ENCODE measurements at places on chromosomes 6 and 20.
A peak's percentile ranks its signal among the peaks of the same experiment; 100 is the strongest.

- DNase-seq = no peak
Observed at GRCh38 chr6:160788806-160789205, 86.8 kb downstream of the PLG start.

DNA sequence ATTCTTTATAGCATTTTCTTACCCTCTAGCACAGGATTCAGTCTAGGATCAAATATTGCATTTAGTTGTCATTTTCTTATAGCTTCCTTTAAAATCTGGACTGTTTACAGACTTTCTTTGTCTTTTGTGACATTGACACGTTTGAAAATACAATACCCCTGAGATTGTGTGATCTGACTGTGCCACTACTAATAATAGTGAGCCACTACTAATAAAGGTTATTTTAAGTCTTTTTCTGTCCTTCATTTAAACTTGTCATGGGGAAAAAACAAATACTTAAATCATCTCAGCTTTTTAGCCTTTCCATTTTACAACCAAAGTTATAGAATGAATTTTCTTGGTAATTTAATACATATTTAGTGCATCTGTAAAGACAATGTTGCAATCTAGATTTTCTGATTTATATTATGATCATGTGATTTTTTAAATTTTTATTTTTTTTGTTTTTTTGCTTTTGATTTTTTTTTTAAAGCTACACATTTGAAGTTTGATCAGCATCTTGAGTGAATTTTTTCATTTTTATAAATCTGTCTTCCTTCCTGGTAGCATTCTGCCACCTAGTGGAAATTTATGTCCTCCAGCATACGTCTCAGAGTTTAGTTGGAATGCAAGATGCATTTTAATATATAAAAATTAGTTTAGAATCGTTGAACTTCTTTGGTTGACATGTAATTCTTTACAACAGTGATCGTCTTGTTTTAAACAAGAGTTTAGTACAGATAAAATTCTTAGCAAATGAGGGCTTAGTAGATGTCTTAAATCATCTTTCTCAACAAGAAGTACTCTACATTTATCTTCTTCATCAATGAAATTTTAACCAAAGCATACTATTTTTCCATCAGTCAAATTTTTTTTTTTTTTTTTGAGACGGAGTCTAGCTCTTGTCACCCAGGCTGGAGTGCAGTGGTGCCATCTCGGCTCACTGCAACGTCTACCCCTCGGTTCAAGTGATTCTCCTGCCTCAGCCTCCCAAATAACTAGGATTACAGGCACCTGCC, 119.4 kb downstream of the NCOA3 start:
- peak; percentile 70 for DNase-seq

- no peak for DNase-seq
Observed at GRCh38 chr20:20915844-20916243, 190.3 kb downstream of the LINC00237 start.

GRCh38 chr6:37990762-37991525, 171.4 kb downstream of the ZFAND3 start:
- no peak for DNase-seq

GRCh38 chr6:71404145-71404966, 115.7 kb downstream of the OGFRL1 start:
- DNase-seq = peak; percentile 55

GRCh38 chr6:31396422-31397152, 6.8 kb upstream of the MICA start:
- DNase-seq = peak; percentile 67

GRCh38 chr20:29740601-29740950, 1516.9 kb upstream of the DEFB115 start:
- no peak for DNase-seq

DNA sequence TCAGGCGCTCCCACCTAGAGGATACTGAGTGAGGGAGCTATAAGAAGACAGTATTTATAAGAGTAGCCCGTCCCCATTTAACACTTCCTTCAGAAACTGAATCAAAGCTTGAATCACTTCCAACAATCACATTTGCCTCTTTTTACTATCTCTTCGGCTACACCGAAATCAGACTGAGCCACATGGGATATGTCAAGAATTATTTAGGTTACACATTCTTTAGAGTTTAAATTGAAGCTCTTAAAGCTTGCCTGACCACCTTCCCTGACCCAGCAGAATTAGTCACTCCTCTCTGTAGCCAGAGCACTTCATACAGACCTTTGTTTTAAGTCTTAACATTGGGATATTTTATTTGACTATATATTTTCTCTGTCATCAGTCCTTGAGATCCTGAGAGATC, 163.7 kb downstream of the MAFB start:
- no peak for DNase-seq

- no peak for DNase-seq
Observed at GRCh38 chr6:62904687-62905086, 306.6 kb upstream of the FKBP1C start.

DNA sequence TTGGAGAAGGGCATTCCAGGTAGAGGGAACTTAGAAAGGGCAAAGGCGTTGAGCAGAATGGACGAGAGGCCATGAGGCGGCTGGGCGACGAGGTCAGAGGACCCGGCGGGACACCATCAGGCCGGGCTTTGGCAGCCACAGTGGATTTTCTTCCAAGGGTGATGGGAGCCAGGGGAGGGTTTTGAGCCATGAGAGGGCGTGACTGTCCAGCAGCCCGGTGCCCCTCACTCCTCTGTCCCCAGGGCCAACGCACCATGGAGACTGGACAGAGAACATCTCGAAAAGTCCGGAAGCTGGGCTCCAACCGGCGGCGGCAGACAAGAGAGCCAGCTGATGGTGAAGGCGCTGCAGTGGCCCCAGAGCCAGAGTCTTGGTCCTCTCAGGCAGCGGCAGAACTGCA, 6.4 kb downstream of the RAB44 start:
- no peak for DNase-seq

GRCh38 chr20:2740702-2741101, 48.1 kb downstream of the EBF4 start:
- no peak for DNase-seq

DNA sequence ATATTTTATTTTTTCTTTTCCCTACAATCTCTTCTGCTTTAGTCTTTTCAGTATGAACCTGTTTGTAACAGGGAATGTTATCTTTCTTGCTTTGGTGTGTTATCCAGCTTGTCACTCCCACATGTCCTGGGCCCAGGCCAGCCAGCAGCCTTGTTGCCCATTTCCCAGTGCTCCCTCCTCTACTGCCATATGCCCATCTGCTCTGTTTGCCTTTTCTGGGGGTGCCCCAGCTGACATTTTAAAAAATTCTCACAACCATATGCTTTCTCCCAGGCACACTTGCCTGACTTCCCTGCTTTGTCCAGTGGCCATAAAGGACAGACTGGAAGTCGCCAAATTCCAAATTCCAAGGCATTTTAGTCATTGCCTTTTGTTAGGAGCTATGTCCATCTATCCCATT, 23.6 kb upstream of the LMBRD1 start:
- no peak for DNase-seq

DNA sequence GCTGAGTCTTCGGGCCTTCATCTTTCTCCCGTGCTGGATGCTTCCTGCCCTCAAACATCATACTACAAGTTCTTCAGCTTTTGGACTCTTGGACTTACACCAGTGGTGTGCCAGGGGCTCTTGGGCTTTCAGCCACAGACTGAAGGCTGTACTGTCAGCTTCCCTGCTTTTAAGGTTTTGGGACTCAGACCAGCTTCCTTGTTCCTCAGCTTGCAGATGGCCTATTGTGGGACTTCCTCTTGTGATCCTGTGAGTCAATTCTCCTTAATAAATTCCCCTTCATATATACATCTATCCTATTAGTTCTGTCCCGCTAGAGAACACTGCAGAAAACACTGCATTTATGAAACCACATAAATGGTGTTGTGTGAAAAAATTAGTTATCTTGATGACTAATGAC, 13.9 kb upstream of the BCLAF1 start:
- DNase-seq = no peak

DNA sequence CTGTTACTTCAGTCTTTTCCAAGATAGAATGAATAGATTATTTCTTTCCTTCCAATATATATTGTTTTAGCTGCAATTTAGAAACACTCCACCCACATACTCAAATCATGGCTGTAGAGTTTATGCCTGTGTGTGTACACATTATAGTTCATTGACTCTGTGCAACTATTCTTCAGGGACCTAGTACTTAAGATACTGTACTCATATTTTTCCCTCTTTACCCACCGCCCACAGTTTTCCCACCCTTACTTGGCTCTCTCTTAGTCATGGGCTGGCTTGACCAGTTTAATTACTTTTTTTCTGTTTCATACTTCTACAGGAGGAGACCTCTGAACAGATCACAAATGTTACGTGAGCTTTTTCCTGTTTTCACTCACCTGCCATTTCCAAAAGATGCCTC, 30.4 kb downstream of the C6orf89 start:
- no peak for DNase-seq

DNA sequence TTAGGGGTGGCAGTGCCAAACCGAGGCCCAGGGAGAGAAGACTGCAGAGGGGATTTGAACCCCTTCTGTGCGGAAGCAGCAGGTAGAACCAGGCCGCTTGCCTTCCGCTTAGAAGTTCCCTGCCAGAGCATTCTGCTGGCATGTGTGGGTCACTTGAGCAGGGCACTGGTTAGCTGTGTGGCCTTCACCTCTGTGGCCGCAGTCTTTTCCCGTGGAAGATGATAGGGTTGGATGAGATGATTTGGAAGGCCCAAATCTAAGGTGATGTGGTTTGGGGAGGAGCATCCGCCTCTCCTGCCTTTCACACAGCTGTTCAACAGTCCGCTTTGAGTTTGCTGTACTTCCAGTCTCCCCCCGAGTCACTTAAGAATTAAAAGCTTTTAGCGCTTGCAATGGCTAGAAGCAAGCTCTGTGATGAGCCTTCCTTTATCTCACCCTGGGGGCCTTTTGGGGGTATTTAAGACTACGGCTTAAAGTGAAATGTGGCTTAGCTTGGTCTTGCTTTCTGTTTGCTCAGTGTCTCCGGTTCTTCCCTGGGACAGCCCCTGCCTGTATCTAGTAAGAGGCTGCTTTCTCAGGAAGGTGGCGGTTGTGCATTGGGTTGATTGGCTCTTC, 743 bp downstream of the CMTR1 start:
- DNase-seq = no peak

DNA sequence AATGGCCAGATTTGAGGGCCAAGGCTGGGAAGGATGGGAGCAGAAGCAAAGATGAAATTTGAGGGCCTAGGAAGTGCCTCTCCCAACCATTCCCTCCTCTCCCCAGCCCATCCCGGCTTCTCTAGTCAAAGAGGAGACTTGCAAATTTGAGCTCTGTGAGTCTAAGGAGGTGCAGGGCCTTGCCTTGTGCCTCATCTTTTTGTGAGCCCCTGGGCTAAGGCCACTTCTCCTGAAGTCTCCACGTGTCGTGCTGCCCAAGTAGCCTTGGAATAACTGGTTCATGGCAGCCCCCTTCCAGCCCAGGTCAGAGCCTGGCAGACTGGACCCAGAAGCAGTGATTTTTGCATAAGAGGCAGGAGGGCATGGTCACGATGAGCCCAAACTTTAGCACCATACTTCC, 6.7 kb downstream of the PTGIS start:
- no peak for DNase-seq

DNA sequence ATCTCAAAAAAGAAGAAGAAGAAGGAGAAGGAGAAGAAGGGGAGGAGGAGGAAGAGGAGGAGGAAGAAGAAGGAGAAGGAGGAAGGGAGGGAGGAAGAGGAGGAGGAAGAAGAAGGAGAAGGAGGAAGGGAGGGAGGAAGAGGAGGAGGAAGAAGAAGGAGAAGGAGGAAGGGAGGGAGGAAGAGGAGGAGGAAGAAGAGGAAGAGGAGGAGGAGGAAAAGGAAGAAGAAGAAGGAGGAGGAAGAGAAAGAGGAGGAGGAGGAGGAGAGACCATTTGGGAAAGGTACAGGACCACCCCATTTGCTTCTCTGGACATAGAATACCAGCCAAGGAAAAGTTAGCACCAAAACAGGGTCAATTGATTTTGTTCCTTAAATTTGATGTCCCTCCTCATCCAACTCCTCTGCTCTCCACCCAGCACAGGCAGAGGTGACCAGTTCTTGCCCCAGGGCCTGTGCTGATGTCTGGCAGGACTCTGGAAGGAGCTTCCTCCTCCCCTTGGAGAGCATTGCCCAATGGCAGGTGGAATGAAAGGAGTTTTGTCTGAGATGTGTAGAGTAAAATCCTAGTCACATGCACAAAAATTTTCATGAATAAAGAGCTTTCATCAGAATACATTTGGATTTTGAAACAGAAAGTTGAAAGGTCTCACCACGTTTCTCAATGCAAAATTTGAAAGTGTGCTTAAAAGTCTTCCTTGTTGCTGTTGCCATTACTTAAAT, 182.9 kb downstream of the LY86 start:
- no peak for DNase-seq

DNA sequence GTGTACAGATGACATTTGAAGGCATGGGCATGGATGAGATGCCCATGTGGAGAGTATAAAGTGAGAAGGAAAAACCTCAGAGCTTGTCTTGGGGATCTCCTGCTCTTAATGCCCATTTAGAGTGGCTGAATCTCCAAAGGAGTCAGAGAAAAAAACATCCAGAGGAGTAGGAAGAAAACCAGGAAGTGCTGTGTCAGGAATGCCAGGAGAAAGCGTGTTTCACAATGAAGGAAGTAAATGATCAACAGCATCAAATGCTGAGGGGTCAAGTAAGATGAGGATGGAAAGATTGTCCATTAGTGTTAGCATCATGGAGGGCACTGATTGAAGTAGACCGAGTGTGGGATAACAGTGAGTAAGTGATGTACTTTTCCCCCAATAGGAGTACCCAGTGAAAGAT, 56.1 kb downstream of the FIG4 start:
- DNase-seq = no peak

DNA sequence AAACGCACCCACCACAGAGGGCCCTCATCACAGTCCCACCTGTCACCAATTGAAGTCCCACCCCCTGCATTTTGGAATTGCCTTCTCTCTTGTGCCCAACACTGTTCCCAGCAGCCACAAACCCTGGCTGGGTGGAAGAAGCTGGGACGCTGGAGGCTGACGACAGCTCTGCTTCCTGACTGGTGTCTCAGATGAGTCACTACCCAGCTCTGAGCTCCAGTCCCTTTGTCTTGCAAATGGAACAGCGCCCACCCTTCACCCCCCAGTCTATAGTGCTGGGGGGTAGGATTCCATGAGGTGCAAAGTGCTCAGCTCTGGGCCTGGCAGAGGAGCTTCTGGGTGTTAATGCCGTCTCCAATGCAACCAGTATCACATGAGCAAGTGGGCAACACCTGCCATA, 85.3 kb downstream of the DLGAP4 start:
- DNase-seq = no peak

GRCh38 chr20:19285436-19285835, 73.0 kb downstream of the SLC24A3 start:
- no peak for DNase-seq

DNA sequence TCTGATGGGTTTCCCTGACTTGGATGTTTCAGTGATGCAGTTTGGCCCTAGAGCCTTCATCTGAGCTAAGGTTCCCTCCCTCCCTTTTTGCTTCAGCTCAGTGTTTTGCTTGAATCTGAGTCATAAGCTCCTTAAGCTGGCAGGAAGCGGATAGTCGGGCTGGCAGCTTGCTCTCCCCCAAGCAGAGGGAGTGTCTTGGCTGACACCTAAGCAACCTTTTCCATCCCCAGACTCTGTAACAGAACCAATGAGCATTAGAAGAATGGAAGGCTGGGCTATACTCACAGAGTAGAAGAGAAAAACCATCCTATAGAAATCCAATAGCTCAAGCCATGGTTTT, 98.3 kb downstream of the HAO1 start:
- DNase-seq = no peak

GRCh38 chr6:133236932-133237331, 4.2 kb upstream of the EYA4 start:
- DNase-seq = no peak

GRCh38 chr6:109034526-109034925, 60.1 kb downstream of the SESN1 start:
- no peak for DNase-seq
